ENCODE measurements at places on chromosomes 5 and 9.

GRCh38 chr5:93601071-93601801 lies 18.2 kb downstream of the NR2F1 start:
- no peak for DNase-seq

DNA sequence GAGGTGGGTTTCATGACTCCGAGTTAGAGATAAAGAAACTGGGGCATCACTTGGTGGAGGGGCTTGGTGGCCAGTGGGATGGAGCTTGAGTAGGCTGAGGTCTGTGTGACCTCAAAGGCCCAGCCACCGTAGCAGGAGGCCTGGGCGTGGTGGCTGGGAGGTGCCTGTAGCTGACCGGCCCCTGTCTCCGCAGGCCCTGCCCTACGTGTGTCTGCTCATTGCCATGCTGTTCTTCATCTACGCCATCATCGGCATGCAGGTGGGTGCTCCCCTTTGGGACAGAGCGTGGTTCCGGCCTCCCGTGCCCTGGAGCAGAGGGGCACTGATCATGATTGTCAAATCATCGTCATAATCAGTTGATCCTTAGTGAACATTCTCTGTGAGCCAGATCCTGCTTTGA lies 196.2 kb downstream of the CACNA1B start:
- no peak for DNase-seq

GRCh38 chr5:36079200-36079781 lies 12.6 kb upstream of the UGT3A2 start:
- DNase-seq: no peak

GRCh38 chr9:71816916-71817451 lies 48.7 kb upstream of the CEMIP2 start:
- DNase-seq: no peak

GRCh38 chr9:6605202-6605601 lies 40.3 kb downstream of the GLDC start:
- no peak for DNase-seq

DNA sequence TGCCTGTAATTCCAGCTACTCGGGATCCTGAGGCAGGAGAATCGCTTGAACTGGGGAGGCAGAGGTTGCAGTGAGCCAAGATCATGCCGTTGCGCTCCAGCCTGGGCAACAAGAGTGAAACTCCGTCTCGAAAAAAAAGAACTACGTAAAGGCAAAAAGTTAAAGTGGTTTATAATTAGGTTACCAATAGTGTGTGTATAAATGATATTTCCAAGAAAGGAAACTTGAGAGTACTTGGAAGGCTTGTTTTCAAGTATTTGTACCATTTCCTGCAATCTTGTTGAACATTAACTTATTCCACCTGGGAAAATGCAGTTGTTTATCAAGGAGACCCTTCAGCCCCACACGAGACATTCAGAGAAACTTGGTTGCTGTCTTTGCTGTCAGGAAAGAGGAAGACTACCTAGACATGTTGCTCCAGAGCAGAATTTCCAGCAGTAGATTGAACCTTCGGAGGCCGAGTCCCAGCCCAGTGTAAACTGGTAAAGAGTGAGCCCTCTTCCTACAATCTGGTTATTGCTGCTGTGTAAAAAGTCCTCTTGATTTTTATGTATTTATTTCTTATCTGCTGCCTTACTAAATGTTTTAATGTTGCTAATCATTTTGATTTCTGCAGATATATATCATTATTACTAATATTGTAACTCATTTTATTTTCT lies 30.1 kb downstream of the STXBP1 start:
- no peak for DNase-seq

DNA sequence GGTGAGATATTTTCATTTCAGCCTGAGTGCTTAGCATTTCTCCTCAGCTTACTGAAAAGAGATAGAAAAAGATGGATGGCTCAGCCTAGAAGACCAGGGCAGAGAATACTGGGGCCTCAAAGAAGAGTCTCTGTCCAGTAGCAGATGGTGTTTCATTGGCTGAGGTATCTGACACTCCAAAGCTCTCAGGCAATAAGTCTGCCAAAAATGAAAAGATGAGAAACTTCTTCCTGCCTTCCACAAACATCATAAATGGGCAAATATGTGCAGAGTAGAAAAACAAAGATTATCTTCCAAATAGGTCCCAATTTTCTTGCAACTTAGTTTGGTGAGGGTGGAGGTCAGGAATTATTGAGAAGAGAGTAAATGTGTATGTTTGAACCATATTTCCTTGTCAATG lies 87.4 kb upstream of the ICE1 start:
- DNase-seq: no peak

Data from caudate nucleus (tissue), 63 donors.